ENCODE measurements at places on chromosomes 16 and 17. TPM values are rescaled to one million over a fixed set of nuclear protein-coding genes. Genes with fewer than 3 reads are reported as not detected.

The KRT33B gene
- not detected for total RNA-seq

The TMIGD1 gene
- total RNA-seq, result not detected

The MLYCD gene
- total RNA-seq, result 3.1 TPM

The DHRS7C gene
- 163 TPM for total RNA-seq

The MGAT5B gene
- not detected for total RNA-seq

The P2RX1 gene
- total RNA-seq, result 1.6 TPM

The RSPRY1 gene
- 36.5 TPM for total RNA-seq

The MPV17L gene
- total RNA-seq, result 3.1 TPM

The SLC13A2 gene
- not detected for total RNA-seq

The TLCD2 gene
- total RNA-seq, result 2.1 TPM

The CDC6 gene
- 4.2 TPM for total RNA-seq

The TMEM88 gene
- 7.3 TPM for total RNA-seq

The ABCC12 gene
- total RNA-seq, result not detected

The LCAT gene
- total RNA-seq, result 4.2 TPM

The LRRC37A2 gene
- total RNA-seq, result 4.2 TPM

The CRISPLD2 gene
- 7.3 TPM for total RNA-seq

The LGALS3BP gene
- 55.8 TPM for total RNA-seq

The MEIOC gene
- 0.52 TPM for total RNA-seq

The TRPV2 gene
- total RNA-seq, result 8.4 TPM

The CARD14 gene
- 0.52 TPM for total RNA-seq

The MYH2 gene
- 43.8 TPM for total RNA-seq

The NPIPA5 gene
- 4.2 TPM for total RNA-seq

The PRSS21 gene
- total RNA-seq, result not detected

The GNG13 gene
- not detected for total RNA-seq

The GPR139 gene
- total RNA-seq, result not detected

The TBC1D26 gene
- total RNA-seq, result 1.6 TPM

The C16orf74 gene
- 1.0 TPM for total RNA-seq

The NOTUM gene
- 0.52 TPM for total RNA-seq

The ZNF500 gene
- total RNA-seq, result 6.8 TPM

The SLC7A5 gene
- 3.1 TPM for total RNA-seq

The PNMT gene
- total RNA-seq, result 0.52 TPM

The CHST4 gene
- not detected for total RNA-seq

The BCAS3 gene
- 25.1 TPM for total RNA-seq

The CES1 gene
- total RNA-seq, result 1.0 TPM

The TCAP gene
- total RNA-seq, result 78.8 TPM

Data from skeletal muscle tissue (tissue), 5 donors.